ENCODE measurements at places on chromosomes 5 and 9.

DNA sequence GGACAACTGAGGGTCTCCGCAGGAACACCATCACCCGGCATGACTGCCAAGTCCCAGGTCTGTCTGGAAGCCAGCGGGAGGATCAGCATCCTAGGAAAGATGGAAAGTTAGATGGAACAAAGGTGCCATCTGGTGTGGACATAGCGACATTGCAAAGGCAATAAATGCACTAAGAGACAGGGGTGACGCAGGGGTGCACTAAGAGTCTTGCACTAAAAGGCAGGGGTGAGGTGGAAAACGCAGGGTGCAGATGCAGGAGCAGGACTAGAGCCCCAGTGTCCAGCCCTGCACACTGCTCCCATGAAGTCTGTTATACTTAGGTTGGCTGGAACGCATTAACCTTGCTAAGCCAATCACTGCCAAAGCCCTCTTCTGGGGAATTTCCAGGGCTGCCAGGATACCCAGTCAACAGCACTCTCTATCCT lies 15.5 kb downstream of the ATOX1 start:
- no peak for DNase-seq

DNA sequence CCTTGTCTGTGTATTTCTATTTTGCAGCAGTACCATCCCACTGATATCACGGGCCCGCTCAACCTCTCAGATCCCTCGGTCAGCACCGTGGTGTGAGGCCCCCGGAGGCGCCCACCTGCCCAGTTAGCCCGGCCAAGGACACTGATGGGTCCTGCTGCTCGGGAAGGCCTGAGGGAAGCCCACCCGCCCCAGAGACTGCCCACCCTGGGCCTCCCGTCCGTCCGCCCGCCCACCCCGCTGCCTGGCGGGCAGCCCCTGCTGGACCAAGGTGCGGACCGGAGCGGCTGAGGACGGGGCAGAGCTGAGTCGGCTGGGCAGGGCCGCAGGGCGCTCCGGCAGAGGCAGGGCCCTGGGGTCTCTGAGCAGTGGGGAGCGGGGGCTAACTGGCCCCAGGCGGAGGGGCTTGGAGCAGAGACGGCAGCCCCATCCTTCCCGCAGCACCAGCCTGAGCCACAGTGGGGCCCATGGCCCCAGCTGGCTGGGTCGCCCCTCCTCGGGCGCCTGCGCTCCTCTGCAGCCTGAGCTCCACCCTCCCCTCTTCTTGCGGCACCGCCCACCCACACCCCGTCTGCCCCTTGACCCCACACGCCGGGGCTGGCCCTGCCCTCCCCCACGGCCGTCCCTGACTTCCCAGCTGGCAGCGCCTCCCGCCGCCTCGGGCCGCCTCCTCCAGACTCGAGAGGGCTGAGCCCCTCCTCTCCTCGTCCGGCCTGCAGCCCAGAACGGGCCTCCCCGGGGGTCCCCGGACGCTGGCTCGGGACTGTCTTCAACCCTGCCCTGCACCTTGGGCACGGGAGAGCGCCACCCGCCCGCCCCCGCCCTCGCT lies 1.9 kb downstream of the LRRC26 start:
- DNase-seq, result no peak

DNA sequence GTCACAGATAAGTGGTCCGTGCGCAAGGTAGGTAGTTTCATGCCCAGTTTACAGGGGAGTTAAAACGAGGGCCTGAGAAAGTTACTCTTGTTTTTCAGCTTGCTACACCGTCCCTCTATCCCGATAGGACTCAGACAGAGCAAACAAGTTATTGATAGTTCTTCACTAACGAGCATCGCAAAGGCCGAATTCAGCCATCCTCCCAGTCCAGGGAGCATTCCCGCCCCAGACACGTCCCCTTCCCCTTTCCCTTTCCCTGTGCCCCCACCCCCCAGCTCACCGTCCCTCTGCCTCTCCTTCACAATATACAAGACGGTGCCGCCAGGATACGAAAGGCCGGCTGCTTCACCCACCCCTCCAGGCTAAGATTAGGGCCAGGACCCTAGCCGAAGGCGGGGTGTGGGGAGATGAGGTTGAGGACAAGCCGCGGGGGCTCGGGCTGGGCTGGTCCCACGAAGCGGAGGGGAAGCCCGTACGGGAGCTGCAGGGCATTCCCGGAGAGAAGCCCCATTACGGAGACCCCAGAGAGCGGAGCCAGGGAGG lies 599 bp downstream of the KIAA1191 start:
- no peak for DNase-seq

DNA sequence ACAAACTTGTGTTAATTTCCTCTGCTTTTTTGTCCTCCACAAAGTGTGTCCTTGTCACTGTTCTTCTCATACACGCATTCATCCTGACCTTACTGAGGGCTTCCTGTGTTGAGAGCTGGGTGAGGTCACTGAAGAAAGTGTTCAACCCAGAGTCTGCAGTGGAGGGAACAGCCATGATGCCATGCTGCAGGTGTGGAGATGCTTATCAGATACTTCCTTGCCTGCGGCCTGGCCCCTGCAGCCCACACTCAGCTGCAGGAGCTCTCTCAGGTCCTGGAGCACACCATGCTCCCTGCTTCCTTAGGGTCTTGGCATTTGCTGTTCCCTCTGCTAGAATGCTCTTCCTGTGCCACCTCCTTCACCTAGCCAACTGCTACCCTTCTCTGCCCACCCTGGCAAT lies 108.1 kb upstream of the SPRY4 start:
- DNase-seq, result no peak

- DNase-seq, result peak; percentile 60
These were observed 49.6 kb downstream of the GNA14 start for GRCh38 chr9:77598524-77598923.
